Stimulated activated CD4-positive, alpha-beta T cell treated with anti-CD3 and anti-CD28 coated beads, Interleukin-4, amount 100 ng/mL, for 4 hours (primary cell): ENCODE measurements at places on chromosomes 6 and 20.

- DNase-seq, result no peak
Measured at GRCh38 chr20:3787324-3788014, 929 bp upstream of the CENPB start.

GRCh38 chr6:3195695-3196497, 31.6 kb downstream of the TUBB2B start:
- DNase-seq, result no peak

DNA sequence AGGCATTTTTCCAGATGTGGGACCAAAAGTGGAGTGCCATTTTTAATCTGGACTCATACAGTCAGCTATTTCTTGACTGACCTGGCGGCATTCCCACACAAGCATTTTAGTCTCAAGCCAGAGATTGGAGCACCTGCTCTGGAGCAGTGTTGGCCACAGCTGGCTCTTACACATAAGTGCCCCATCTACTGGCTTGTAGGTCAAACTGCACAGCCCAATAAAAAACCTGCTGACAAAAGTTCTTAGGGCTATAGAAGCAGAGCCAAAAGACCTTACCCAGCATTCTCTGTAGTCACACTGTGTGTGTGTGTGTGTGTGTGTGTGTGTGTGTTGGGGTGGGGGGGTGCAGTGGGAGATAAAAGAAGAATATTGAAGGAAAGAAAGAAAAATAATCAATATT, 38.6 kb upstream of the SENP6 start:
- DNase-seq, result no peak

DNA sequence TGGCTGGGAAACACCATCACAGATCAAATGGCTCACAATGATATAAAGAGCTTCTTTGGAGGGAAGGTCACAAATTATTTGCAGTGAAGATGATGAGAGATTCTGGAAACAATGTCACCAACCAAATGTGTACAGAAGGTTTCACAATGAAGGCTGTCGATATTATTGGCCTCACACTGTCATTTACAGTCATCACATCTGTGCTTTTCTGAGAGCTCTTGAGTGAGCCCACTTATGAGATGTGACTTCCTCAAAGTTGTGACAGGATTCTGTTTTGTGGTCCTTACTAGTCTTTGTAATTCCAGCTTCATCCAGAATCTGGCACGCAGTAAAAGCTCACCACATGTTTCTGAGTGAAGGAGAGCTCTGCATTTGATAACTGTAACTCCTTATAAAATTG, 133.6 kb downstream of the LMBRD1 start:
- DNase-seq, result no peak

DNA sequence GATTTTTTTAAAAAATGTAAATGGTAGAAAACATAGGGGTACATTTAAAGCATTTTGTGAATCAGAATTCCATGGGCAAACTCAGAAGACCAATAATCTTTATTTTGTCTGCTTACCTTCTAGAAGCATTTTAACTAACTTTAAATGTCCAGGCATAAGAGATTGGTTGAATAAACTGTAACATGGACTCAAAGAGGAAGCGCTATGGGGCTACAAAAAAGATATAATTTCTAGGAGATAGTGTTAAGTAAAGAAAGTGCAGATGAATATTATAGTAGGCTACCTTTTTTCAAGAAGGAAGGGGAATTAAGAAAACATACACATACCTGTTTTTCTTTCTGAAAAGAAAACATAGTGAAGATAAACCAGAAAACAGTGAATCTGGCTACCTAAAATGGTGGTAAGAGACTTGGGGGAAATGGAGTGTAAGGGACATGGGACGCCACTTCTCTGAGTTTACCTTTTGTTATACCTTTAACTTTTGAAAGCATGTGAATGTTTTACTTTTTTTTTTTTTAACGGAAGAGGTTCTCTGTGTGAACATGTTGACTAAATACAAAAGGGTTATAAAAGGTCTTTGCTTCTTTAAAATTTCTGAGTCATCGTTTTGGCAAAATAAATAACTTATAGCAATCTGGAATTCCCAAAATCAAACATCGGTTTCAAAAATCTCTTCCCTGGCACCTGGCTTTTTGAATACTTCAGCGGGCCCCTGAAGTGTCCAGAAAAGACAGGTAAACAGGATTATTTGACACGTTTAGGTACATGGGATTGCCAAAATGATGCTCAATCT, 133.4 kb downstream of the OR2B2 start:
- DNase-seq, result no peak

DNA sequence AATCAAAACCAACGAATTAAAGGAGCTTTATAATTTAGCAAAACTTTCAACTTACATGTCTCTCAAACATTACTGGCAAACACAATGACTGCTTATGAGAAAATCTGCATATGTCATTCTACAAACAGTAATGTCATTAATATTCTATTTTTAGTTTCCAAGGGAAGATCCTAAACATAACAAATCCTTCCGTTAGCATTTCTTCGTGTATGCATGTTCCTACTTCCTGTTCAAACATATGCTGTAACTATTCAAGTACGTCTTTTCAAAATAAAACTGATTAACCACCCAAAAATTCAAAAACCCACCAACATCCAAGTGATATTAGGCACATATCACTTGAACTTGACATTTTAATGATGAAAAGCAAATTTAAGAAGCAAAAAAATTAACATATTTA, 131.3 kb downstream of the HACE1 start:
- DNase-seq, result no peak

DNA sequence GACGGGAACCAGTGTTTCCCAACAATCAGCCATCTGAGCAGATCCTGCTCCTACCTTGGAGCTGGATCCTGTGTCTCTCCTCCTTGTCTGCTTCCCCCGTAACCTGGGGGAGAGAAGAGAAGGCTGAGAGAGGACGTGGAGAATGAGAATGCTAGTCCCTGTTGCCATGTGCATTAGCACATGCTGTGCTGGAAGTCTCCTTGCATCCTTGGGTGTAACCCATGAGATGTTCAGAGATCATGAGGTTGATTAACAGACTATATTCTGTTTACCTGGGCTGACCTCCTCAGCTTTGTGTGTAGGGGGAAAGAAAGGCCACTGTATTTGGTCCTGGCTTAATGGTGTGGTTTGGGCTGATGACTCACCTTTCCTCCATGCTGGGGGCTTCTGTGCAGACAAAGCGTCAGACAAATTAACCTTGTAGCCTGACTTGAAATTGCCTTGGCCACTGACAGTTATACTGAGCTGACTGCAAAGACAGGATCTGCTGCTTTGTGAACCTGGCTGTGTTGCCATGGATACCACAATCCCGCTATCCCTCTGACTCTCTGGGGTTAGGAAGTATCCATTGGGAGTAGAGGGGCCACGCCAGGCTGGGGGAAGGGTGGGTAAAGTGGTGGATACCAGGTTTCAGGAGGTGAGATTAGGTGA, 243.7 kb upstream of the CHD6 start:
- no peak for DNase-seq

DNA sequence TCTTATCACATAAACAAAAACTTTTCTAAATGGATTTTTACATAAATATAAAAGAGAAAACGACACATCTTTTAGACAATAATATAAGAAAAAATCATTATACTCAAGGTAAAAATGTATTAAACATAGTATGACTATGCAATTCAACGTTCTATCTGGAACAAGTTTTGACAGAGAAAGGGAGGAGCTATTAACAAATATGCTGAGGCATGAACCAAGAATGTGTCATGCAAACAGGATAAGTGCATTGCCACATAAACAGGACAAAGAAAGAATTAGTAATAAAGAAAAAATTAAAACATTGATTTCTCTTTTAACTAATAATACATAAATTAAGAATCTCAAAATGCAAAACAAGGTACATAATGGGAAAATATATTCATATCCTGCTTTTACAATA, 1353.4 kb upstream of the GJE1 start:
- no peak for DNase-seq

DNA sequence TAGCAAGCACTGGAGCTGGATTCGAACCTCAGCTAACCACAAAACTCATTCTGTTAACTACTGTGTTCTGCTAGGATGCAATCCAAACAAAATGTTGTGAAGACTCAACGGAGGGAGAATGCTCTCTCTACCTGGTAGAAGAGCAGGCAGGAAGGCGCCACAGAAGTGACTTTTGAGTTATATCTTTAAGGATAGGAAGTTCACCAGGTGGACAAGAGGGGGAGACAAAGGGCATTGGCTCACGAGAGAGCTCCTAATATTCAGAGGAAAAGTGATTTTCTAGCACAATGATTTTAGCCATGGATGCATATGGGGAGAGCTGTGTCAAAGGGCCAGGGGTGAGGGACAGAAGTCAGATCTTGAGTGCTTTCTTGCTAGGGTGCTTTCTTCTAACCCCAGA, 108.4 kb upstream of the MAFB start:
- no peak for DNase-seq

GRCh38 chr6:33198159-33198852, 2.2 kb downstream of the RXRB start:
- DNase-seq, result no peak

GRCh38 chr6:166419717-166420116, 37.0 kb upstream of the MPC1 start:
- DNase-seq, result no peak

DNA sequence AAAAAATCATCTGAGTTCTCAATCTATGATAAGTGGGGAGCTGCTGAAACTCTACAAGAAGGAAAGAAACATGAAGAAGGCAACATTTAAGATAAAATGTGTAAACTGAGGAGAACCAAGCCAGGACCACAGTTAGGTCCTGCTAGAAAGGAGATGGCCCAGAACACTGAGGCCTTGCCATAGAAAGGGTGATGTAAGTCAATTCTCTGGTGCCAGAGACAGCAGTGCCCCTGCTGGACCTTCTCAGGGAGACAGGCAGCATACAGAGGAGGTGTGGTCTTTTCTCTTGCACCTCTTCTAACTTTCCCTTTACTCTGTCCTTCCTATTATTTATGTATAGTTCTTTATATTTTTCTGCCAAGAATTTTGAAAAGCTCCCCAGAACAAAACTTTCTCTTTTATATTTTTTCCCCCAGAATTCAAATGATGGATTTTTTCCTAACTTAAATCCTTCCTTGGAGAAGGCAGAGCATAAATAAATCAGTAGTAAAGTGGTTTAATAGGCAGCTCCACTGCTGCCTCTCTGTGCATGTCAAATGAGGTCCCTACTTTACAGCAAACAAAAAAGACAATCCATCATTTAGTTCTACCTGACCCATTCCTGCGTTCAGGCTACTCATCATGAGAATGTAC, 9.0 kb downstream of the UQCC2 start:
- no peak for DNase-seq

GRCh38 chr6:147640606-147641005, 132.1 kb downstream of the SAMD5 start:
- DNase-seq, result no peak

DNA sequence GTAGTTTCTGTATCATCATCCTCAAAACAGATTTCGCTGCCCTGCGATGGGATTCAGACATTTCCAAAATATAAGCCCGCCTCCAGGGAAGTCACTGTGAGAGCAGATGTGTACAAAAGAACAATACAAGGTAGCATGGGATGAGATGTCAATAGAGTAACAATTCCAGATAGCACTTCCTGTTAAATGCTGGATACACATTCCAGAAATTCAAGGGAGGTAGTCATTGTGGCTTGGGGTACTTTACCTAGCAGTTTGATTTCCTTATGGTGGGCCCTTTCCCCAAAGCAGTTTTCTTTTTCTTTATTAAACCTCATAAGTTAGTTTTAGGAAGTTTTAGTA, 2.5 kb downstream of the RNF217 start:
- no peak for DNase-seq

- no peak for DNase-seq
Measured at GRCh38 chr6:85116475-85116874, 333.4 kb upstream of the NT5E start.

DNA sequence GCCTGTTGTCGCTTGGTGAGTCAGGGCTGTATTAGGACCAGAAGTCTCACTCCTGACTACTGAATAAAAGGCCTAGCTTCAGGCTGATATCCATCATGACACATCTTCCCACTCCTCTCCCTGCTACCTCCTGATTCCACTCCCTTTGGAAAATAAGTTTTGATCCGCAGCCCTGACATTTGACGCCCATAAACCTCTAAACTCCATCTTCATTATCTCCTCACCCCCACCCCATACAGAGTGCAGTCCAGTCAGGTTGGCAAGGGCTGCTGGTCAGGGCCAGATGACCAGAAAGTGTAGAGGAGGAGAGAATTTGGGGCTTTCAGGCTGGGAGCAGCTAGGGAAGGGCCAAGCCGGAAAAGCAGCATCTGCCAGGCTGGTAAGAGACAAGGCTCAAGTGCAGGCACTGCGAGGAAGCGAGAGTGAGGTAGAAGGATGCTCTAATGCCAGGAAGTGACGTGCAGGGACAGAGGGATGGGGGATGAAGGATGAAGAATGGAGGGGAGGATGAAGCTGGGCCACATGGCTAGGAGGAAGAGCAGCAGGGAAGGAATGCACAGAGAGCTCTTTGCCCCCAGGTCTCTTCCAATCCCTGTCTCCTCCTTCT, 1.2 kb downstream of the GGT7 start:
- DNase-seq, result no peak

DNA sequence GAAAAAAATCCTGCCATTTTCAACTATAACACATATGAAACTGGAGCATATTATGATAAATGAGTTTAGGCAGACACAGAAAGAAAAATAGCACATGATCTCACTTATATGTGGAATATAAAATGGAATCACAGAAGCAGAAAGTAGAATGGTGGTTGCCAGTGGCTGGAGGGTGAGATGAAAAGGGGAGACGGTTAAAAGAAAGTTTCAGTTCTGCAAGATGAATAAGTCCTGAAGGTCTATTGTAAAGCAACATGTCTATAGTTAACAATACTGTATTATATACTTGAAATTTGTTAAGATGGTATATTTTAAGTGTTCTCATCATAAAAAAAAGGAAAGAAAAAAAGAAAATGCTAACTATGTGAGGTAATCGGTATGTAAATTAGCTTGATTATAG, 503.9 kb downstream of the EPHA7 start:
- no peak for DNase-seq

GRCh38 chr6:148520109-148520841, 177.6 kb downstream of the SASH1 start:
- no peak for DNase-seq

DNA sequence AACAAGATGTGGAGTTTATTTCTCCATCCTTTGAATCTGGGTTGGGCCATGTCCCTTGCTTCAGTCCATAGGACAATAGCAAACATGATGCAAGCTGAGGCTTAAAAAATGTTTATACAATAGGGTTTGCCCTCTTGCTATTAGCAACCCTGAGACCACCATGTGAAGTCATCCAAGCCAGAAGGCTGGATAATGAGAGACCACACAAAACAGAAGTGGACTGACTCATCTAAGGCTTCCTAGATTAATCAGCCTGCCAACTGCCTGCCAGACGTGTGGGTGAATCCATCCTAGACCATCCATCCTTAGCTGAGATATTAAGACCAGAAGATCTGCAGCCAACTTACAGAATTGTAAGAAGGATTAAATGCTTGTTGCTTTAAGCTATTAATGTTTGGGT, 38.1 kb upstream of the ISM1 start:
- no peak for DNase-seq
